ENCODE measurements at places on chromosomes 2 and 18. TPM values are rescaled to one million over a fixed set of nuclear protein-coding genes. Genes with fewer than 3 reads are reported as not detected.

IL36B gene
- total RNA-seq, result not detected

- peak; percentile 58 for DNase-seq
Observed at GRCh38 chr2:170361090-170361936, 183.4 kb downstream of the MYO3B start.

MGAT4A gene
- total RNA-seq, result 8.0 TPM

CPLX4 gene
- not detected for total RNA-seq

DNA sequence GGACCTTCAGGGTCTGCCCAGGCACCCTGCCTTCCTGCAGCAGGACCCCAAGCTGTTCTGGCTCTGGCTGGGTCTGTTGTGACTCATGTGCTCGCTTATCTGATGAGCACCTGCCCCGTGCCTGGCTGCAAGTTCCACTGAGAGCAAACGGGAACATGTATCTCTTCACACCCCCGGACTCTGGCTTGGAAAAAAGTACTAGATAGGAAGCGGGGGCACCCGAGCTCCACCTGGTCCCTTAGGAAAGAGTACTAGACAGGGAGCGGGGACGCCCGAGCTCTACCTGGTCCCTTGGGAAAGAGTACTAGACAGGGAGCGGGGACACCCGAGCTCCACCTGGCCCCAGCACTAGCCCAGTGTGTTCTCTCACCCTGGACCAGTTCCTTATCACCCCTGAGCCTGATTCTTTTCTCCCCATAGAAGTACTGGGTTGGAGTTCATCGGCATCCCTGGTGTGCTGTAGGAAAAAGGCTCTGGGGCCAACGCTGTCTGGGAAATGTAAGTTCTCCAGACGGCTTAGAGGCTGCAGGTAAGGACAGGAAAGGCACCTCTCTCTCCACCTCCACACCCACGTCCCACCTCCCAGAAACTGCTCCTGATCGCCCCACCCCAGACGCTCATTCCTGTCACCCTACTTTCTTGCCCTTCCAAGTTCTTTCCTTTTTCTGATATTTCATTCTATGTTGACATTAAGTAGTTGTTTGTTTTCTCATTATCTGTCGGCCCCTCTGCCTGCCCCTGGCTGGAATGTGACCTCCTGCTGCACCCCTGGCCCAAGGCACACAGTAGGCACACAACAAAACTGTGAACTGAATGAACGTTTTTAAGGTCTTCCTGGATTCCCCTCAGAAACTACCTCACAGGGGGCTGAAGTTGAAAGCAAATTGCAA, 40.2 kb downstream of the HDAC4 start:
- DNase-seq, result no peak

TPO gene
- total RNA-seq, result not detected

- DNase-seq, result peak; percentile 18
Observed at GRCh38 chr18:49901862-49902340, 88.6 kb upstream of the ACAA2 start.

DNA sequence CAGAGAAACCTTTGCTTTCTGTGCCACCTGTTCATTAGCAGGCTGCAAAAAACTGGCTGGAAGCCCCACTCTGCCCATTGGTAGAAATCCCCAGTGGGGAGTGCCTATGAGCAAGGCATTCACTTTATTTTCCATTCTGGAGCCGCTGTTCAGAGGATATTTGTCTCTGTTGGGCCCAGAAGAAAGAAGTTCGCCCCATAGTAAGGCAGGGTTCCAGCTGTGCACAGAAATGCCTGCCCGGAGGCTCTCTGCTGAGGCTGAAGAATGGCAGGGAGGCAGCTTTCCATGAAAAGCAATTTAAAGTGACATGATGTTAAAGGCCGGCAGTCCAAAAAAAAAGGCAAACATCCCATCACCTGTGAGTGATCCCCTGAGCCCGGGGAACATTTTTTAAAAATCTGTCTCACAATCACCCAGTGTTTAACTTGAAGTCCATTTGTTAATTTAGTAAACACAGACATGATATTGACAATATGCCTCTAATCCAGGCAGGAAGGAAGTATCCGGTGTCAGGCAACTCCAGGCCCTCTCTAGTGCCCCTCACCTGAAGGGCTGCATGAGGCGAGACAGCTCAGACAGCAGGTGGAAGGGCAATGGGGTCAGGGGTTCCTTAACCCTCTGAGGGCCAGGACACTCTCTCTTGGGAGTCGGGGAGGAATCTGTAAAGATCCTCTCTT, 265.1 kb upstream of the SIX2 start:
- DNase-seq, result no peak

RAB17 gene
- 4.1 TPM for total RNA-seq
